ENCODE measurements at places on chromosomes 2 and 18.

- no peak for DNase-seq
Measured at GRCh38 chr2:223674998-223675609, 72.9 kb upstream of the SCG2 start.

DNA sequence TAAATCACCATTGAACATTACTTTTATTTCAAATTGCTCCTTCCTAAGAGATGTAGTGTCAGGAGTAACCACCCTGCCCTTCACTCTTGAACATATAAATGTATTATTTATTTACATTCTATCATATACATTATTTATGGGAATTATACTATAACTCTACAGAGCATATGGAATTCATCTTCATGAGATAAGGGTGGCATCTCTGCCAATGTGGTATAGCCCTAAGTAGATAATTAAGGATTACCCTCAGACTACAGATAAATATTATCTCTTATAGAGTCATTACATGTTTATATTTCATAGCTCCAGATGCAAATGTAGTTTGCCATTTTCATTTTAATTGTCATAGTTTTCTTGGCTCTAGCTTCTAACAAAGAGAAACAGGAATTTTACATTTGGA is 17.3 kb downstream of the MEIS1 start:
- no peak for DNase-seq

- DNase-seq, result no peak
Measured at GRCh38 chr2:130313812-130314334, 28.8 kb upstream of the IMP4 start.

- no peak for DNase-seq
Measured at GRCh38 chr2:47269316-47270232, 114.5 kb upstream of the STPG4 start.

GRCh38 chr2:227033471-227034148 is 130.4 kb downstream of the COL4A4 start:
- DNase-seq, result no peak

- no peak for DNase-seq
Measured at GRCh38 chr2:200034816-200035215, 79.4 kb downstream of the MAIP1 start.

DNA sequence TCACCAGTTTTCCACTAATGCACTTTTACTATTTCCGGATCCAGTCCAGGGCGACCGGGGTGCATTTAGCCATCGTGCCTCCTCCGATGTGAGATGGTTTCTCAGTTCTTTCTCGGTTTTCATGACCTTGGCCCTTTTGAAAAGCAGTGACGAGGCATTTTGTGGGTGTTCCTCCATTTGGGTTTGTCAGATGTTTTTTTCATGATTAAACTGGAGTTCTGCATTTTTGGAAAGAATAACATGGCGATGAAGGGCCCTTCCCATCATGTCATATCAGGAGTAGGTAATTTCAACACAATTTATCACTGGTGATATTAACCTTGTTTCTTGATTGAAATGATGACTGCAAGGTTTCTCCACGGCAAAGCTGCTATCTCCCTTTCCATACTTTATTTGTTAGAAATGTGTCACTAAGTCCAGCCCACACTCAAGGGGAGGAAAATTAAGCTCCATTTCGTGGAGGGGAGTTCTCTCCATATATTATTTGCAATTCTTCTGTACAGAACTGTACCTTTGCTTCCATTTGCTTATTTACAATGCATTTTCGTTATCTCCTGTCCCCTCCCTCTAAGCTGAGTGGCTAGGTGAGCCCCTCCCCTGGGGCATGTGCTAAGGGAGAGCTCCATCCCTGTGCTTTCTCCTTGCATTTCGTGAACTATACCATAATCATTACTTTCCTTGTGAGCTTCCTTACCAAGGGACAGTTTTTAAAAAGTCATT is 8.9 kb upstream of the KLF11 start:
- DNase-seq, result no peak

GRCh38 chr18:27652480-27653121 is 467.5 kb upstream of the CHST9 start:
- no peak for DNase-seq

Measured in NCI-H2171 (cell line).